Chondrocyte (in vitro differentiated cells): ENCODE measurements at places on chromosomes 3 and 15. TPM values are rescaled to one million over a fixed set of nuclear protein-coding genes. Genes with fewer than 3 reads are reported as not detected.

The CD276 gene
- 157 to 196 TPM (median 192 TPM) in 3 replicates for total RNA-seq

The RRP9 gene
- total RNA-seq, result 18.0 to 21.0 TPM (median 19.7 TPM) in 3 replicates

The SIDT1 gene
- total RNA-seq, result not detected in 3 replicates

The MUSTN1 gene
- 1.4 to 9.2 TPM (median 6.9 TPM) in 3 replicates for total RNA-seq

The TPRG1 gene
- 1.3 to 3.1 TPM (median 3.0 TPM) in 3 replicates for total RNA-seq

The DALRD3 gene
- 18.3 to 29.7 TPM (median 21.5 TPM) in 3 replicates for total RNA-seq

The SLC22A13 gene
- total RNA-seq, result 0.62 to 2.9 TPM (median 0.97 TPM) in 3 replicates

The SPATA12 gene
- total RNA-seq, result not detected in 3 replicates

The RYR3 gene
- total RNA-seq, result 0.07 to 0.21 TPM (median 0.12 TPM) in 3 replicates

The CADM2 gene
- total RNA-seq, result 1.1 to 1.6 TPM (median 1.2 TPM) in 3 replicates

The A4GNT gene
- not detected in 3 replicates for total RNA-seq

GRCh38 chr15:91864664-91865063, 11.2 kb downstream of the SLCO3A1 start:
- DNase-seq, result no peak

DNA sequence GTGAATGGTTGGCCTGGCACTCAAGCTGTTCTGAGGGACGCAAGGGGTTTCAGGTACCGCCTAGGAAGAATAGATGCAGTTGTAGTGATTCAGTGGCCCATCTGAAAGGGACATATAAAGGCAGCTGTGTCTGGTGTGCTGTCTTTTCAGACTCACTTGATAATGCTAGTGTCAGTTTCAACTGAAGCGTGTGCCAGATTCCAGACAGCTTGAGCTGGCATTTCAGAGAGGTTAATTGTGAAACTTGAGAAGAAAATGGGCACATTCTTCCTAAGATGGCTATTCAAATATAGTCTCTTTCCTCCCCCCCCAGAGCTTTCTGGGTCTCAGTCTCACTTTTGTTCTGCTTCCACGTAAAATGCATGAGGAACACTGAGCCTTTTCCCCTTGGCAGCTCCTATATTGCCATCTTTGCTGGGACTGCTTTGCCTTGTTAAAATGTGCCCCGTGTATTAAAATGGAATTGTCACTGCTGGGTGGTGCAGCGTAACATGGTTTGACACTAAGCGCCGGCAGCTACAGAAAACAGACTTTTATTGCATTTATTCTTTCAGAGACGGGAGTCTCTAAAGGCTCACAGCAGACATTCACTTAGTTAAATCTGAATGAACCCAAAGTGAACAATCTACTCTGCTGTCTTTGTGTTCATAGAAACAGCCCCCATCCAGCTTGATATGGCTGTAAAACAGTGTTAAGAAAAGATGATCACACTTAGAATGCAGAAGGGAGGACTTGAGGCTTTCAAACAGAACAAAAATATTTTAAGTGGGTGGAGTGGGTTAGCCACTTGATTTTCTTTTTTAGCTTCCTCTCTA, 478.7 kb downstream of the RBMS3 start:
- DNase-seq, result no peak

DNA sequence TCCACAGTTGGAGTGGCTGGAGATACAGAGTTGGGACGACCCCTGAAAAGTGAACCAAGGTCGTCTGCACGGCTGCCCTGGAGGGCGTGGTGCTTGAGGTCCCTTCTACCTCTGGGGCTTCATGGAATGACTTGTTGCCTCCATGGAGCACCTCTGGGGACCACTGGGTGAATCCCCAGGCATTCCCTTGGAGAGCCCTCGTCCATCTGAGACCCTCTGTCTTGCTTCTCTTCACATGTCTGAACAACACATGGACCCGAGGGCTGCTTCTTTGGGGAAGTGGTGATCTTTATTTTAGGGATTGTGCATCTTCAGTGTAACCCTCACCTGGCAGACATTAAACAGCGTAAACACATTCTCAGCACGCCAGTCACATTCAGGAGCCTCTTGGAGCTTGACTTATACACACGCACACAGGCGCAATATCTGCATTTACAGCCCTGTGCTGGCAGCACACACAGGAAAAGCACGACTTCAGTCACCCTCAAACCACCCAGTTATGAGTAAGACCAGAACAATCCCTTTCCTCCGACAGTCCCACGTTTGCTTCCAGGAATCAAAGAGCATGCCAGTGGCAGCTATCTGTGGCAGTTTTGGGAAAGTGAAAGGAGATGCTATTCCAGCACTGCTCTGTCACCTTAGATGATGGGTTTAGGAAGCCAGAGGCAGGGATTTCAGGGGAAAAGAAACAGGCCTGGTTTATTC, 12.6 kb downstream of the FAM107A start:
- peak; percentile 24 for DNase-seq

DNA sequence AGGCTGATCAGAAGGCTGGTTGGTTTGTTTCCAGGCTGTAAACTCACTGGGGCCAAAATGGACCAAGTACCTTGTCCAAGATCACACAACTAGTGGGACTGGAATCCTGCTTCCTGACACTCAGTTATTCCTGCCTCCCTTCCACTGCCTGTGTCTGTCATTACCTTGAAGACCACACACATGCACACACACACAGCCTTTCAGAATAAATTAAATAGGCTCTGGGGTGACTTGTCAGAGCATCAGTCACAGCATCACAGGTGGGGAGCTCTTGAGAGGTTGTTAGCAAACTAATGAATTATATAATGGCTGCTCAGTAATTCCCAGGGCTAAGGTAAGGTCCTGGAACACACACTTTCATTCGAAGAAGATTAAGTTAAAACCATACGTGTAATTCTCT, 231.8 kb downstream of the UACA start:
- DNase-seq, result no peak

DNA sequence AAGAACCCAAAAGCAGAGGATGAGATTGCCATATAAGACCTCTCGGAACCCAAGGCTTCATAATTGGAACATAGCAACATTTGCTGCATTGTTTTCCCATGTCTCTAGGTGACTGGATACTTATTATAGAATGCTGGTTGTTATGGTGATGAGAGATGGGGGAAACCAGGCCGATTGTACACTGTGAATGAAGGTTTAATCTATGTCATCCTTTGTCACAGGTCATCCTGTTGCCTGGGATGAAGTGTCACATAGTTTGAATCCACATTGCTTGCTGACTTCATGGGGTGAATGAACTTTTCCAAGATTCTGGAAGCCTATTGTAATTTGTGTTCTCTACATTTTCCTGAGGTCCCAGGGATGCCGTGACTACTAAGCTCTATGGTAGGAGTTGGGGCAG, 41.8 kb downstream of the CLEC3B start:
- no peak for DNase-seq

GRCh38 chr15:56913670-56914069, 4.8 kb upstream of the TCF12 start:
- DNase-seq, result no peak

DNA sequence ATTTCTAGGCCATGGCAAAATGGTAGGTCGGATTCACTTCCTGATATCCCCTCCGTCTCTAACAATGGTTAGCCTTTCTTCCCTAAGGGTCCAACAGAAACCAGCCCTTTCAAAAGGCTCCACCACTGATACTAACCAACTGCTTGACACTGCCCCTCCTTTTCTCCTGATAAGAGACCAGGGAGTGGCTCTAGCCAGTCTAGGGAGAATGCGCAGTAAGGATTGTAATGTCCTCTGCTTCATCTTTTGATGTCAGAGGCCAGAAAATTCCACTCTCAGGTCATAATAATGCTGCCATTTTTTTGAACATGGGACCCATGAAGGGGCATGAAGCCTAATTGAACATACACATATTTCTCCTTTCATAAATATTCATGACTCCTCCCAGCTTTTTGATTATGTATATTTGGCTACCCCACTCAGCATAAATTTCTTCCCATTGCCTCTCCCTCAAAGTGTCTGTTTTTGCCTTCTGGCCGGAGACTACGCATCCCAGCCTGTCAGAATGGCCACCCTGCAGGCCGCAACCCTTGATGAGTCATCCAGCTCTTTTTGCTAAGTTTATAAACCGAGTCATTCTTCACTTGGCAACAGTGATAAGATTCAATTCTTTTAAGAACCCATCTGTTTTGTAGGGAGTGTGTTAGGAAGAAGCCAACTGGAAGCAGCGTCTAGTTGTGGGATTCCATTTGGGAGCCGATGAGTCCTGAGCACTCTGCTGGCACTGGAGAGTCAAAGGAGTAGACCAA, 189.0 kb upstream of the MCTP2 start:
- no peak for DNase-seq

DNA sequence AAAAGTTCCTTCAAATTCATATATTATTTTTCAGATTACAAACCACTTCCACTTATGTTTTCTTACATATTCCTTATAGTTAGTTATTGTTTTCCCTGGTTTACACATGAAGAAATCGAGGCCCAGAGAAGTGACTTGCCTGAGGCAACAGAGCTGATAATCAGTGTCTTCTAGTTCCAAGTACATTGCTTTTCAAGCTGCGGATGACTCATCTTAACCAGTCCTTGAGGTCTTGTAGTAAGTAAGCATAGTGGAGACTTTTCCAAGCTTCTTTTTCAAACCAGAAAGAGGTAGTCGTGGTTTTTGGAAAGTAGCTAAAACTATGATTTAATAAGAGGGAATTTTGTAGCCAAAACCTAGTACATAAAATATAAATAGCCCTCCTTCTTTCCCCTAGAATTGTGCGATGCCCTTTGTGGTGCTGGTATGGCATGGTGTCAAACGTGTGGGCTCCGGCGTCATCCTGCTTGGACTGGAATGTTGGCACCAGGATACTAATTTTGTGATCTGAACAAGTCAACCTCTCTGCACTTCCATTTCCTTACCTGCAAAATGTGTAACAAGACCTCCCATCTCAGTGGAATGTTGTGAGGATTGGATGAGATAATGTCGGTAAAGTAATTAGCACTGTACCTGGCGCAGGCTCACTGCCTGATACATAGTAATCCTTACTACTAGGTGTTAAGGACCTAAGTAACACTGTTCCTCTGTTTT, 19.0 kb upstream of the DLG1 start:
- DNase-seq, result no peak

- no peak for DNase-seq
Observed at GRCh38 chr3:183868796-183869195, 15.9 kb downstream of the PARL start.

GRCh38 chr15:52784799-52785671, 5.1 kb downstream of the ONECUT1 start:
- no peak for DNase-seq

DNA sequence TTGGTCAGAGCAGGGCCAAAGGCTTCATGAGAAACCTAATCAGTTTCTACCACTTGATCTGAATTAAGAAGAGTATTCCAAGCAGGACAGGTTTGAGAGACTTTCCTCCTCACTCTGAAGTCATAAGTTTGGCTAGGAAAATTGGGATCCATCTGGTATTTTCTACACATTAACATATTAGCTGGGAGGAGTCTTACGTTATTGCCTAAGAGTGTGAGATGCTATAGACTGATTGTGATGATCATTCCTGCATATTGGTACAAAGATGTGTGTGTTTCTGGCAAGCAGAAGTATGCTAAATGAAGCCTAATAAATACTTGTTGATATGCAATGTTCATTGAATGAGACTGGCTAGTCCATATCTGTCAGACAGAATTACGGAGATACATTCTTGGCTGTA, 73.5 kb upstream of the RASGRP1 start:
- DNase-seq, result no peak

GRCh38 chr3:131694376-131694775, 191.6 kb upstream of the MRPL3 start:
- no peak for DNase-seq

DNA sequence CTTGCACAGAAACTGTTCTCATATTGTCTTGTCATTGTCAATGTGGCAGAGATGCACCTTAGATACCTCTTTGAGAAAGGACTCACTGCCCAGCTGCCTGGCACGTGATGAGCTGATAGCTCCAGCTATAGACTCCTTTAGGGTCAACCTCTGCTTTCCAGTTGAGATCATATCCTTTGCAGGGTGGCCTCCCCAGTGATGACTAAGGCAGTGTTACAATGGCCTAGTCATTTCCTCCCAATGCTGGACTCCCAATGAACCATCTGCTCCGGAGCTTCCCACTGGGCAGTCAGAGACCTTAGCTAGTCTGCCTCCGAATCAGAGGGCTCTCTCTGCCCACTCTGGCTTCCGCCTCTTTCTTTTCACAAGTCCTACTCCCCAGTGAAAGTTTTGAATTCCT, 79.5 kb downstream of the CHRD start:
- no peak for DNase-seq

DNA sequence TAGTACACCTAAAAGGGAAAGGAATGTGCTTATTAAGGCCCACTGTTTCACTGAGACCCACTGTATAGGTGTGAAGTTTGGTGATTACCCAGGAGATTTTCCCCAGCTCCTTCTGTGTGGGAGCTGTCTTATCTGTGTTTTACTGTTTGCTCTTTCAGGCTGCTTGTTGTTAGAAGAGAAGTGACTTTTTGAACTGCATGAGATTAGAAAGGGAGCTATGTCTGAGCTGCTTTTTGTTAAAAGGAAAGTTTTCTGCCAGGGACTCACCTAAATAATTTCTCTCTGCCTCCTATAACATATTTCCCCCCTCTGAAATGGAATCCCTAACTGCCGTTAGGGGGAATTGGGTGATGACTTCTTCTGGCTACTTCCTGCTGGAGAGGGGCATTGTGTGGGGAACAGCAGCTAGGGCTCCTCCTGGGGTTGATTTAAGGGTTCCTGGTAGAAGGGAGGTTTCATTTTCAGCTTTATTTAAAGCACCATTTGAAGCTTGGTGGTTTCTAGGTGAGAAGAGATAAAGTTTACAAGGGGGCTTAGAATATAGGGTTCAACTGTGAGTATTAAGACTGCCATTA, 77.1 kb upstream of the ATP11B start:
- DNase-seq, result no peak

- DNase-seq, result no peak
Observed at GRCh38 chr3:127606981-127607595, 8.9 kb downstream of the MCM2 start.

DNA sequence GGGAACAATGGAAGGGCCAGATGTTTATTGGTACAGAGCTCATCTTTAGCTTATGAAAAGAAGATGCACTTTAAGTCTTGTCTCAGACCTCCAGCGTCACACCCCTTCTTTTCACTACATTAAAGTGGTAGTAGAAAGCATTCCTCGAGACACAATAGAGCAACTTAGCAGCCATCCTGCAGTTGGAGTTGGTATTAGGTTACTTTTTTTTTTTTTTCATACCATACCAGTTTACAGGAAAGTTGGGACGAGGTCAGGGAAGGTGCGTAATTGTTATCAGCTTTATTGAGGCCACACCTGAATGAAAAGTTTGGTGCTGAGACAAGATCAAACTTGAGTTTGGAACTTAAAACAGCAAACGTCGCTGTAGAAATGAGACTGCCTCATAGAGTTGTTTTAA, 203.8 kb downstream of the SOX2 start:
- DNase-seq, result no peak

GRCh38 chr3:63912768-63913588, 795 bp upstream of the SCAANT1 start:
- no peak for DNase-seq

GRCh38 chr3:59772416-59773408, 722.9 kb upstream of the CFAP20DC start:
- no peak for DNase-seq

- DNase-seq, result no peak
Observed at GRCh38 chr3:169454823-169455222, 208.7 kb downstream of the MECOM start.

- no peak for DNase-seq
Observed at GRCh38 chr15:92166029-92166428, 227.7 kb upstream of the ST8SIA2 start.

- DNase-seq, result no peak
Observed at GRCh38 chr15:91862891-91863504, 9.5 kb downstream of the SLCO3A1 start.

GRCh38 chr3:46286947-46287565, 44.8 kb downstream of the CCR3 start:
- DNase-seq, result no peak

GRCh38 chr15:73717802-73718201, 33.6 kb downstream of the CD276 start:
- no peak for DNase-seq

- DNase-seq, result no peak
Observed at GRCh38 chr3:126672741-126673140, 17.8 kb upstream of the TXNRD3 start.

- no peak for DNase-seq
Observed at GRCh38 chr3:72475258-72476138, 372.7 kb downstream of the SHQ1 start.
